ENCODE measurements at places on chromosomes 4 and X. TPM values are rescaled to one million over a fixed set of nuclear protein-coding genes. Genes with fewer than 3 reads are reported as not detected.

The MAGEA10 gene
- not detected for total RNA-seq

The POU4F2 gene
- not detected for total RNA-seq

The IL1RAPL2 gene
- not detected for total RNA-seq

The MAGEB5 gene
- not detected for total RNA-seq

The AVPR2 gene
- 0.47 TPM for total RNA-seq

The GPR173 gene
- total RNA-seq = 0.84 TPM

The ADH7 gene
- total RNA-seq = not detected

The TIGD4 gene
- total RNA-seq = 0.25 TPM

The MAML3 gene
- total RNA-seq = 7.0 TPM

The JCHAIN gene
- total RNA-seq = not detected

Data from mammary microvascular endothelial cell (primary cell).